ENCODE measurements at places on chromosomes 11 and 22. TPM values are rescaled to one million over a fixed set of nuclear protein-coding genes. Genes with fewer than 3 reads are reported as not detected.

MGAT3 gene
- total RNA-seq, result under 0.01 TPM

AQP11 gene
- total RNA-seq, result 0.30 TPM

TRIM6 gene
- 0.97 TPM for total RNA-seq

JRKL gene
- 10.9 TPM for total RNA-seq

GRM5 gene
- under 0.01 TPM for total RNA-seq

BDNF gene
- total RNA-seq, result 8.5 TPM

TCN1 gene
- 0.32 TPM for total RNA-seq

TTC28 gene
- 13.3 TPM for total RNA-seq

NCR3LG1 gene
- total RNA-seq, result 5.2 TPM

RASGRP2 gene
- total RNA-seq, result 0.46 TPM

ACAD8 gene
- total RNA-seq, result 19.5 TPM

FXYD2 gene
- total RNA-seq, result 0.65 TPM

WBP2NL gene
- 0.15 TPM for total RNA-seq

ME3 gene
- total RNA-seq, result 87.7 TPM

PRAME gene
- not detected for total RNA-seq

PHF5A gene
- total RNA-seq, result 117 TPM

MMP7 gene
- 0.97 TPM for total RNA-seq

SCGB2A2 gene
- total RNA-seq, result not detected

MYOD1 gene
- total RNA-seq, result not detected

ART5 gene
- total RNA-seq, result not detected

Measured in epithelial cell of umbilical artery (primary cell).